ENCODE measurements at places on chromosomes 12 and 14. TPM values are rescaled to one million over a fixed set of nuclear protein-coding genes. Genes with fewer than 3 reads are reported as not detected.

Gene STAC3
- 2.6 TPM for total RNA-seq

Gene SLC5A8
- total RNA-seq: not detected

Gene LDHB
- total RNA-seq: 1,996 TPM

Gene SPATA7
- 2.5 TPM for total RNA-seq

Gene MAPKAPK5
- 73.7 TPM for total RNA-seq

Gene SLC38A4
- not detected for total RNA-seq

Gene KCNH3
- total RNA-seq: 10.9 TPM

Gene DIO3
- total RNA-seq: not detected

Gene TSPAN11
- total RNA-seq: not detected

Gene OR4K17
- total RNA-seq: not detected

Gene TMEM119
- total RNA-seq: 0.12 TPM

Gene ERC1
- total RNA-seq: 24.0 TPM

Gene MAGOHB
- 121 TPM for total RNA-seq

Gene KLRD1
- 2.0 TPM for total RNA-seq

Gene AICDA
- not detected for total RNA-seq

Gene TAS2R50
- total RNA-seq: 0.36 TPM

Gene LRP1-AS
- not detected for total RNA-seq

Gene KRT74
- not detected for total RNA-seq

Gene SLCO1B1
- total RNA-seq: not detected

Gene CCDC175
- total RNA-seq: not detected

Gene GPR68
- 14.4 TPM for total RNA-seq

Gene TCHP
- 22.9 TPM for total RNA-seq

Gene METTL25
- total RNA-seq: 5.7 TPM

Gene FAM181A
- total RNA-seq: not detected

Gene PCED1B
- total RNA-seq: 117 TPM

Gene RFX4
- total RNA-seq: not detected

Gene HCAR3
- not detected for total RNA-seq

Gene ZBTB25
- 24.0 TPM for total RNA-seq

Gene LHX5
- total RNA-seq: not detected

Gene OR4K2
- total RNA-seq: not detected

Gene LIN7A
- not detected for total RNA-seq

Gene CLEC2A
- total RNA-seq: not detected

Gene RNASE12
- not detected for total RNA-seq

Gene ARMH4
- not detected for total RNA-seq

Gene GALNT16
- total RNA-seq: 0.50 TPM

Gene CLEC12A
- 0.14 TPM for total RNA-seq

Gene NRIP2
- total RNA-seq: not detected

Gene SMAGP
- 1.3 TPM for total RNA-seq

Gene PPP2R5C
- total RNA-seq: 209 TPM

Gene P2RX4
- 17.8 TPM for total RNA-seq

Gene GLT1D1
- 0.30 TPM for total RNA-seq

Gene IKBIP
- total RNA-seq: 26.8 TPM

Gene OR8S1
- total RNA-seq: not detected

Measured in activated naive CD8-positive, alpha-beta T cell treated with anti-CD3 and anti-CD28 coated beads for 36 hours (primary cell).